ENCODE measurements at places on chromosomes 5 and 9.

DNA sequence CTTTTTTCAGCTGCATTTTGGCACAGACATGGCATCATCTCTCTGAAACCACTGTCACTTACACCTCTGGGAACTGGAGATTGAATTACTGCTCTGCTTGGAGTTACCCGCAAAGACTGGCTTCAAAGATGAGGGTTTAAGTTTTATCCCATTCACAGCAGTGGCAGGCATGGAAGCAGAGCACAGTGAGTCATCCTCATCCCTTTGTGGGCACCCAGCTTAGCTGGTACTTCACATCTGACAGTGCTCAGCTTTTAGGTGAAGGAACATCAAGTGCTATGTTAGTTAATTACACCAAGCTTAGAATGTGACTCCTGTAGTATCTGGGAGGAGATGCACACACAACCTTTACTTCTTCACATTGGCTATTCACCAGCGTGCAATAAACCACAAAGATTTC, 24.8 kb upstream of the ALDH1A1 start:
- no peak for DNase-seq

DNA sequence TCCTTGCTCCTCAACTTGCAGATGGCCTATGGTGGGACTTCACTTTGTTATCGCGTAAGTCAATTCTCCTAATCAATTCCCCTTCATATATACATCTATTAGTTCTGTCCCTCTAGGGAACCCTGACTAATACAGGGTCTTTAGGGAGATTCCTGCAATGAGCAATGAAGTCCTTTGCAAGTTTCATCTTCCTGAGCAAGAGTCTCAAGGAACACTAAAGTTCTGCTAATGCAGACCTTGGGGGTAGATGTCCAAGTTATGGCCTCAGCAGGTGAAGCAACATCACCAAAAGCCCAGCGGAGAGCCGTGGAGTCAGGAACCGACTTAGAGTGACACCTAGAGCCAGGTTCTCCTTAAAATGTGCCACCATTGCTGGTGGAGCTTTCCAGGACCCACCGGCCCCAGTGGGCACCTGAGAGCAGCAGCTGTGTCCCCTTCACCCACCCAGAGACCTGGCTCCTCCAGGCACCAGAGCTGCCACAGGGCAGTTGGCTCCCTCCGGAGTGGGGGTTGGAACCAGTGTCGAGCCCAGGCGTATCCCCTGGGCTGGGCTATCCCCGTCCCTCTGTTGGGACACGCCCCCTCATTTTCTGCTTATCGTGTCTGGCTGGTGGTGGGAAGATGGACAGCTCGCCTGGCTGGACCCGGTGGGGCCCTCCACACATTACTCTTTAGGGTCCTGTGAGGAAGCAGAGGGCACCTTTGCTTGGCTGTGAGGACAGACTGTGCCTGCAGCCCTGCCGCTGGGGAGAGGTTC, 10.9 kb upstream of the FCN1 start:
- DNase-seq = no peak

DNA sequence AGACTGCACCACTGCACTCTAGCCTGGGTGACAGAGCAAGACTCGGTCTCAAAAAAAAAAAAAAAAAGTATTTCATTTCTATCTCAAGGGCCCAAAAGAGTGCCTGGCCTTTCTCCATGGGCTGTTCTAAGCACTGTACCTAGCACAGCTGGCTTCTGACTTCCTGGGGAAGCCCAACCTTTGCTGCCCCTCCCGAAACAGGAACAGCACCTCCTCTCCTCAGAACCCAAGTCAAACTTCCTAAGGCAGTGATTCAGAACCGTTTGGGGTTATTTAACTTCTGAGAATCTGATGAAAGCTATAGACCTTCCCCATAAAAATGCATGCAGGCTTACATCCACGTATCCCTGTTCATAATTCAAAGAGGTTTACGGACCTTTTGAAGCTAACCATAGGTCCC, 57.8 kb downstream of the NRG2 start:
- no peak for DNase-seq

GRCh38 chr5:78647838-78648358, 674 bp downstream of the LHFPL2 start:
- DNase-seq = no peak

DNA sequence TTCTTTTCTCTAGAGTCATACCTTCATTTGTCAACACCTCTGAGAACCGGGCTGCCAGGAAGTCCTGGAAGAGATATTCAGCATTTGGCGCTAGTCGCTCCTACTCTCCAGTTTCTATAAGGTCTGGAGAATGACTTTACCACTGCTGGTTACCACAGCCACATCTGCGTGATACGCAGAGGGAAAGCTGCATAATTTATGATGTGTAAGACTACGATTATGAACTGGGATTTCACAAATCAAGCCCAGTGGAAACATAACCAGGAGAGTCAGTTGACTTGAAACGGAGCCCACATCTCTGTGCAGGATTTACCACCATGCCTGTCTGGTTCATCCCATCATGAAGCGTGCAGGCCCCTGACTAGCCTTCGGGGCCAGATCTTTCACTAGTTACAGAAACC, 72.6 kb downstream of the FGF1 start:
- no peak for DNase-seq

- DNase-seq = no peak
Observed at GRCh38 chr5:28344836-28345433, 1306.5 kb upstream of the CDH9 start.

GRCh38 chr5:140966293-140967225, at the start of gene PCDHAC2:
TSS of gene PCDHAC2 (plus strand) at chr5:140966476. CDS start at chr5:140966767, 291 bp downstream.
- DNase-seq = no peak

DNA sequence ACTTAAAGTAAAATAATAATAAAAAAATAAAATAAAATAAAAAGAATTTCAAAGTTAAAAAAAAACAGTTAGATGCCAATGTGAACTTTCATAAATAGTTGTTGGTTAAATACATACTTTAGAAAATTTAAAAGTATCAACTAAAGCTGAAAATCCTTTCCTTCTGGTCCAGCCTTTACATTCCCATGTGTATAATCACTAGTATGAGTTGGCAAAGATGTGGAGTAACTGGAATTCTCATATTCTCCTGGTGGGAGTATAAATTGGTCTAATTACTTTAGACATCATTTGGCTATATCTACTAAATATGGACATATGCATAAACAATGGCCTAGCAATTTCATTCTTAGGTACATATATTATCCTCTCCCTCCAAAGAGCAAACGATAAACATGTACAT, 619.9 kb downstream of the PTPRD start:
- no peak for DNase-seq

DNA sequence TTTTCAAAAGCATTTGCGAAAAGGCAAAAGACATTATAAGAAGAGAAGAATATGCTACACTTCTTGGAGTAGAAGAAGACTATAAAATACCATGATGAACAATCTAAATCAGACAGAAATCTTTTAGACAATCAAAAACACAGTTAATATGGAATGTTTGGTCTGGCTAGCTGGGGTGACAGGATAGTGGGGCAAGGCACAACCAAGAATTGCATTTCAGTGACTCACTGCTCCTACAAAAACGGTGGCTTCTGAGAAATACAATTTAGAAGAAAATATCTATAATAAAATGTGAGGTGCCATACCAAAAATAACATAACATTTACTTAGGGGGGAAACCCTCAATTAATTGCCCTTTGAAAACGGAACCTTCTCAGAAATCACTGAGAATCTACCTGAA, 363.4 kb downstream of the NPR3 start:
- DNase-seq = no peak

- DNase-seq = no peak
Observed at GRCh38 chr9:75892216-75892911, 1.9 kb downstream of the PCSK5 start.

- no peak for DNase-seq
Observed at GRCh38 chr9:22240619-22241018, 206.0 kb upstream of the DMRTA1 start.

DNA sequence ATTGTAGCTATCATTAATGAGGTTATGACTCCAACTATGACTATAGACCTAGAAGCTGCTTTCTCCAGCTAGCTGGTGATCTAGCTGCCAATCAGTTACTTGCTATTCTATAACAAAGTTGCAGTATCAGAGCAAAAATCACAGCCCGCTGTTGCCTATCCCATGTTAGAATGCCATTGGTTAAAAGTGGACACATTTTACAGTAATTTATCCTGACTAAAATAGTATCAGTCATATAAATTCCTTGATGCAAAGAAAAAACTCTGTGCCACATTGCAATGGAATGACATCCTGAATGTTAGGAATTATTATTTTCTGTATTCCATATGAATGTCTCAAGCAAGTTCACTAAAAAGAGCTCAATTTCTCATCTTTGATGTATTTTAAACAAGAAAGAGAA, 626.5 kb downstream of the PDE4D start:
- DNase-seq = no peak

DNA sequence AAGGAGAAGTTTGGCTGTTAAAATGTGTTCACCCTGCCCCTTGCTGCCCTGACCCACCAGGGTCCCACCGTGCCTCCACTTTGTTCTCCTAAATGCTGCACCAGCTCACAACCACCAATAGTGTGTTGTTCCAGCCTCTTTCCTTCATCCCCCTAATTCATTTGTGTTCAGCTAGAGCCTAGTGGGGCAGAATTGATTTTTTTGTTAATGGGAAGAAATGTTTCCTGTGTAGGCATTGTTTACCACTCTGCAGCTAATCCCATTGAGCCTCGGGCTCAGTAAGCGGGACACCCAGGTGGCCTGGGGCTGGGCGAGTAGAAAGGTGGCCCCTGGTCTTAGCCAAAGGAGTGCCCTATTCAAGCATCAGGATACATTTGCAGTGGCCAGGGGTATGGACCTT, 127.6 kb downstream of the MVB12B start:
- no peak for DNase-seq

DNA sequence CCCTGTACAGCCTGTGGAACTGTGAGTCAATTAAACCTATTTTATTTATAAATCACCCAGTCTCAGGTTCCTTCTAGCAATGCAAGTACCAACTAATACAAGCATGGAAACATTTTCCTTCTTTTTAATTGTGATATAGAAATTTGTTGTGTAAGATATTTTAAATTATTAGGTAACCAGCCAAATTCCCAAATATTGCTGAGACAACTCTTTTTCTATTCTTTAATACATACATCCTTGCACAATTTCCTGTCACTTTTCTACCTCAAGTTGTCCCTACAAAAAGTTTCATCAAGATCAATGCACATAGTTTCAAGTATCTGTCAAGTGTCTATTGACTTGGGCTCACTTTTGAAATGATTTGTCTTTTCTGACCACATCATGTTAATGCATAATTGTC, 488.6 kb downstream of the ACTL7B start:
- no peak for DNase-seq

DNA sequence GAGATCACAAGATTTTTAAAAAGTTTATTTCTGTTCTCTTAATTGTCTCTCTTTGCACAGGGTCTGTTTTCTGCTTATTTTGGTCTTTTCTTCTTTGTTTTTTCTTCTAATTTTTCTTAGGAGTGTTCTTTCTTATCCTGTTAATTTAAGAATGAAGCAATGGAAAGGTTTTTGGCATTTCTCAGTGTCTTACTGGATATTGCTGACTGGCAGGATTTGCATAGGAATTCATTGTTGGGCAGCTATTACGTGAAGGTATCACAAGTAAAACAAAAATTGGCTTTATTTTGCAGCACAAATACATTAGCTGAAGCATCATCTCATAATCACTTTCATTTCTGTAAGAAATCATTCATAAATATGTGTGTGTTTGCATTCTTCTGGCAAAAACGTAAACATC, 566.9 kb upstream of the CDH6 start:
- no peak for DNase-seq

GRCh38 chr9:2620919-2621721, 467 bp upstream of the VLDLR start:
- no peak for DNase-seq

- DNase-seq = no peak
Observed at GRCh38 chr5:135112008-135112725, 78.1 kb upstream of the PITX1 start.
